ENCODE measurements at places on chromosomes 7 and 10.

DNA sequence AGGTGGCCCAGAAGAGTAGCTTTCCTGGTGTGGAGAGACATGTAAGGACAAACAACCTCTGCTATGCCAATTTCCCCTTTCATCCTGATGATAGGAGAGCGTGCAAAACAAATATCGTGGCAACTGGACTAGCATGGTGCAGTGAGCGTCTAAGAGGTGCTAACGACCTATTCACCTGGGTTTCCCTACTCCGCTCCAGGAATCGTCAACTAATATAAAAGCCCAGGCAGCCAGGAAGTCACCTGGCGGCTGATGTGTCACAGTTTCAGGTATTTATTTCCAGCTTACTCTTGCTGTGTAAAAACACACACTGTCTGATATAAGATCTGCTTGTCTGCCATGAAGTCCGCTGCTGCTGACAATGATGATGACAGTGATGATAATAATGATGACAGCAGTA, 56.5 kb upstream of the EFCAB10 start:
- no peak for DNase-seq

DNA sequence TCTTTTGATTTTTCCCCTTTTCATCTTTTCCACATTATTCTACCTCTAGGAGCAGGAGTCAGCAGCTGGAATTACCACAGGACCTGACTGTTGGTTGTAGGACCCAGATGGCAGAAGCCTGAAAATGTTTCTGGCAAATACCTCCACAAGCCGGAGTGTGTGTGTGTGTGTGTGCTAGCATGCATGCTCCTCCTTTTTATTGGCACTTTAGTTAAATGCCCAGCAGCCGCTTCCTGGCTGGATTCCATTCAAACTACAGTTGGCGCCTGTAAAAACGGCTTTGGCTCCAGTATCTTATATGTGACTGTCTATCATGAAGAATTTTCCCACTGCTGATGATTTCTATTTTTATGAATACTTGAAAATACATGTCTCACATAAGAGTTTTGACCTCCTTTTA, 319.7 kb upstream of the SP4 start:
- no peak for DNase-seq

- DNase-seq, result no peak
Measured at GRCh38 chr7:43096875-43097274, 15.6 kb upstream of the HECW1 start.

- DNase-seq, result no peak
Measured at GRCh38 chr7:153682628-153683027, 369.6 kb upstream of the DPP6 start.

- DNase-seq, result no peak
Measured at GRCh38 chr7:12987238-12987637, 299.8 kb downstream of the ARL4A start.
